ENCODE measurements at places on chromosomes 1 and 21.
A peak's percentile ranks its signal among the peaks of the same experiment; 100 is the strongest.

DNA sequence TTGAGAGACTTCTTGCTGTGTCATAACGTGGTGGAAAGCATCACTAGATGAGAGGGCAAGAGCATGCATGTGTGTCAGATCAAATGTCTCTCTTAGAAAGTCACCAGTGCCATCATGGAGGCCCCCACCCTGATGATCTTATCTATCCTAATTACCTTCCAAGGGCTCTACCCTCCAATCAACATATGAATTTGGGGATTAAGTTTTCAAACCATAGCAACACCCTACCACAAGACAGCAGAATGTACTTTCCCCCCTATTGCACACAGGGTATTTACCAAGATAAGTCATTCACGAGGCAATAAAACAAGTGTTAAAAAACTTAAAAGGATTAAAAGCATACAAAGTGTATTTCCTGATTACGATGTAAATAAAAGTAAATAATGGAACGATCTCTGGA, 515.6 kb downstream of the LMO4 start:
- DNase-seq, result no peak

- DNase-seq, result no peak
These were observed 2.0 kb downstream of the RCSD1 start for GRCh38 chr1:167631936-167632614.

GRCh38 chr1:65147424-65148177, 402 bp upstream of the AK4 start:
- DNase-seq, result peak; percentile 24

- no peak for DNase-seq
These were observed 13.3 kb upstream of the RAB42 start for GRCh38 chr1:28578696-28579218.

- DNase-seq, result no peak
These were observed 22.6 kb upstream of the COL9A2 start for GRCh38 chr1:40339420-40340323.

Measured in 8988T (cell line).